A673 (cell line): ENCODE measurements at places on chromosomes 2 and 18. TPM values are rescaled to one million over a fixed set of nuclear protein-coding genes. Genes with fewer than 3 reads are reported as not detected.
A peak's percentile ranks its signal among the peaks of the same experiment; 100 is the strongest.

DNA sequence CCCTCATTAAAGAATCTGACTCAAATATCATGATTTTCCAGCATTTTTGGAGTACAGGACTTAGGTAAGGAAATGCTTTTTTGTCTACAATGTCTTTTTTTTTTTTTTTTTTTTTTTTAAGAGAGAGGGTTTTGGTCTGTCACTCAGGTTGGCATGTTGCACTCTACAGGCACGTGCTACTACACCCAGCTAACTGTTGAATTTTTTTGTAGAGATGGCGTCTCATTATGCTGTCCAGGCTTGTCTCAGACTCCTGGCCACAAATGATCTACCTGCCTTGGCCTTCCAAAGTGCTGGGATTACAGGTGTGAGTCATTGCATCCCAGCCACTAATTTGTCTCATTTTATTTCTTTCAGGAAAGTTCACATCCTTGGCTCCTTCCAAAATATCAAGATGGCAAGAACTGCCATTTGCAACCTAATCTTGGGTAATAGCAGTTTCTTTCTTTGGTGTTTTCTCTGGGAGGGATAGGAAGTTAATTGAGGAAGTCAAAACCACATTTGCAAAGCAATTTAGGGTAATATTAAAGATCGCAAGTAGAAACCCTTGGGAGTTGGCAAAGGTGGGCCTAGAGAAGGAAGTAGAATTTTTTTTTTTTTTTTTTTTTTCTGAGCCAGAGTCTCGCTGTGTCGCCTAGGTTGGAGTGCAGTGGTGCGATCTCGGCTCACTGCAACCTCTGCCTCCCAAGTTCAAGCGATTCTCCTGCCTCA, 15.5 kb downstream of the PNO1 start:
- no peak overlapping the region for H3K27ac ChIP-seq
- H3K36me3 ChIP-seq = peaks cover 18% of the 10 kb centered on the region
- no peak for DNase-seq
- no peak overlapping the region for H3K4me3 ChIP-seq
- H3K27me3 ChIP-seq = no peaks in the 10 kb centered on the region
- H3K4me1 ChIP-seq = no peaks in the 10 kb centered on the region

DNA sequence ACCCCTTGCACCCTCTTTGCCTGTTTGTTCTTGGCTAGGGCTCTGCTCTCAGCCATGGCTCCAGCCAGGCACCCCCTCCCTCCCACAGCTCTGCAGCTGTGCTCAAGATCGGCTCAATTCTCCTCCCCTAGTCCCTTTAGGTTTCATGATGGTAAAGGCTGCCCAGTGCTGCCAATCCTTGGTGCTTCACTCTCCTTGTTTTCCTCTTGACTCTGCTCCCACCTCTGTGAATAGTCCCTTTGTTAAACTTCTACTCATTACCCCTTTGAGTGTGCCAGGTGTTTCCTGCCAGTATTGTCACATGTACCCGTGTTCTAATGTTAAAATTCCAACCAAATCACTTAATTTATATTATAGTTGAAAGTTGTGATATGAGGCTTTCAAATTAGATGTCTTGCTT, 101.0 kb upstream of the CERS6 start:
- no peaks in the 10 kb centered on the region for H3K36me3 ChIP-seq
- peak; percentile 48 for DNase-seq

LTBP1 gene
- total RNA-seq = 2.2 and 2.3 TPM in 2 replicates

- no peak overlapping the region for H3K27ac ChIP-seq
- peaks cover 4% of the 10 kb centered on the region for H3K36me3 ChIP-seq
Measured at GRCh38 chr2:233487748-233488345, 78.7 kb downstream of the USP40 start.

DNA sequence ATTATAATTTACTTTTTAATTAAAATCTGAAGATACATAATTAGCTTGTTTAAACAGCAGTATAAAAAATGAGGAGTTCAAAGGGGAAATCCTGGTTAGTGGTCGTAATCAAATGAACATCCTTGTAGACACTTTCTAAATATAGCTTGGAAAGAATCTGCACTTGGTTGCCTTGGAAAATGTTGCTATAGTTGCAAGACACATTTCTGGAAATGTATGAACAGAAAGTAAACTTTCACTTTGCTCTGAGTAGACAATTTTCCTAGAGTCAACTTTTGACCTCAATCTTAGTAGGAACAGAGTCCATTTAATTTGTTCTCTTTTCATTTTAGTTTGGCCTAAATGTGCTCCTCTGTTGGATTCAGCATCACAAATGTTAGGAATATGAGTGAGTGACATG, 38.3 kb downstream of the GCA start:
- no peaks in the 10 kb centered on the region for H3K4me1 ChIP-seq
- H3K27ac ChIP-seq = no peak overlapping the region
- H3K36me3 ChIP-seq = no peaks in the 10 kb centered on the region
- H3K4me3 ChIP-seq = no peak overlapping the region

DNA sequence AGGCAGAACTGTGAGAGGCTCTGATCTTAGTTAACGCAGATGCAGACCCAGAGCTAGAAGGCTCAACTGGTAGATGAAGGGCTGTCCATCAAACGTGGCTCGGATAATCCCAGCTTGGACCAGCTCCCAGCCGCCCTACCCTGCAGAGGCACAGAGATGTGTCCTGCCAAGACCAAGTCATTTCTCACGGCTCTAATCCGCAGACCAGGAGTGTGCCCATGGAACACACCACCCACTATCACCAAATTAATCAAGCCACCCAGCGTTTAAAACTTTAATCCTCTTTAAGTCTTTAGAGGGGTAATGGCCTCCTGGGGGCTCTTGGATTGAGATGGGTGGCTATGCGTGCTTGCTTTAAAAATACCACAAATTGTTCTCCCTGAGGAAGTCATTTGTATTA, 17.5 kb downstream of the LYPD1 start:
- H3K4me3 ChIP-seq = no peak overlapping the region
- no peak overlapping the region for H3K27ac ChIP-seq

KIAA2012 gene
- 0.13 TPM in 1 of 2 replicates, not detected in the other for total RNA-seq

GRCh38 chr2:227822416-227823003, 8.9 kb downstream of the CCL20 start:
- DNase-seq = no peak
- H3K36me3 ChIP-seq = no peaks in the 10 kb centered on the region
- H3K4me3 ChIP-seq = no peak overlapping the region
